Right renal cortex interstitium (tissue), 3 donors: ENCODE measurements at places on chromosomes 7 and 10. TPM values are rescaled to one million over a fixed set of nuclear protein-coding genes. Genes with fewer than 3 reads are reported as not detected.

ADAM8 gene
- 1.3 TPM for polyA plus RNA-seq

FAM25G gene
- polyA plus RNA-seq = not detected

RASSF4 gene
- polyA plus RNA-seq = 34.6 TPM

FFAR4 gene
- polyA plus RNA-seq = not detected

SPDYE16 gene
- polyA plus RNA-seq = 1.3 TPM

POM121C gene
- 57.8 TPM for polyA plus RNA-seq

CALML5 gene
- not detected for polyA plus RNA-seq

SPDYE8 gene
- 0.16 TPM for polyA plus RNA-seq

FGFR2 gene
- polyA plus RNA-seq = 96.1 TPM

LDB3 gene
- 1.7 TPM for polyA plus RNA-seq

CYP3A5 gene
- 1.00 TPM for polyA plus RNA-seq

ASB15 gene
- polyA plus RNA-seq = 1.1 TPM

CHN2 gene
- 20.8 TPM for polyA plus RNA-seq
